ENCODE measurements at places on chromosomes 5 and 9. TPM values are rescaled to one million over a fixed set of nuclear protein-coding genes. Genes with fewer than 3 reads are reported as not detected.

GRCh38 chr5:171428809-171429542 is 9.5 kb downstream of the FGF18 start:
- H3K27me3 ChIP-seq, result no peaks in the 10 kb centered on the region
- no peaks in the 10 kb centered on the region for H3K36me3 ChIP-seq
- no peak overlapping the region for H3K27ac ChIP-seq
- H3K4me1 ChIP-seq, result no peaks in the 10 kb centered on the region
- no peak for DNase-seq
- no peak overlapping the region for H3K4me3 ChIP-seq

- no peak for DNase-seq
- no peaks in the 10 kb centered on the region for H3K27me3 ChIP-seq
- no peaks in the 10 kb centered on the region for H3K4me1 ChIP-seq
These were observed 103.8 kb downstream of the GIN1 start for GRCh38 chr5:103016167-103016566.

- no peaks in the 10 kb centered on the region for H3K27me3 ChIP-seq
- no peaks in the 10 kb centered on the region for H3K4me1 ChIP-seq
- H3K36me3 ChIP-seq, result no peaks in the 10 kb centered on the region
- no peak for DNase-seq
- no peak overlapping the region for H3K27ac ChIP-seq
These were observed 294.4 kb downstream of the HINT1 start for GRCh38 chr5:130870691-130871090.

DNA sequence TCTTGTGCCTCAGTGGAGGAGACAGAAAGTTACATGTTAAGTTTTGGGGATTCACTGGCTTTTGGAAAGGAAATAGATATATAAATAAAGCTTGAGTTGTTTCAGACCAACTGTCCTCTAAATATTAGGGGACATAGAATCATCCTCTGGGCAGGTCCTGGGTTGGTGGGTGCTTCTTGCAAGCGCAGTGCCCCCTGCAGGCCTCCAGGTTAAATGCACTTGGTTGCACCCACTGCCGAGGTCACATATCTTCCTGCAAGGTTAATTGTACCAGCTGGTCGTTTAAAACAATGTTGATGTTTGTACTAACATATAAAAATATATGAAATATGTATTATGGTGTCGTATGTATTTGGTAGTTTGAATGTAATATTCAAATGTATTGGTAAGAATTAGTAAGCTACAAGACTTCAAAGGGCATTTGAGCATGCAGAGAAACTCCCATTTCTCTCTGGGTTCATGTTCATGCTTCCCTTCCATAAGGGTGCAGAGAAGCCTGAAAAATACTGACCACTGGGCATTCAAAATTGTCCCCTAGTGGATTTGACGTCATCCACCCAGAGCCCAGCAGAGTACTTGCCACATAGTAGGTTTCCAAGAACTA is 87.0 kb downstream of the ZNF618 start:
- DNase-seq, result peak; percentile 55
- no peak overlapping the region for H3K4me3 ChIP-seq
- H3K27ac ChIP-seq, result no peak overlapping the region
- H3K36me3 ChIP-seq, result no peaks in the 10 kb centered on the region
- no peaks in the 10 kb centered on the region for H3K27me3 ChIP-seq
- H3K4me1 ChIP-seq, result peaks cover 5% of the 10 kb centered on the region

The PTPN3 gene
- 15.4 TPM for total RNA-seq

DNA sequence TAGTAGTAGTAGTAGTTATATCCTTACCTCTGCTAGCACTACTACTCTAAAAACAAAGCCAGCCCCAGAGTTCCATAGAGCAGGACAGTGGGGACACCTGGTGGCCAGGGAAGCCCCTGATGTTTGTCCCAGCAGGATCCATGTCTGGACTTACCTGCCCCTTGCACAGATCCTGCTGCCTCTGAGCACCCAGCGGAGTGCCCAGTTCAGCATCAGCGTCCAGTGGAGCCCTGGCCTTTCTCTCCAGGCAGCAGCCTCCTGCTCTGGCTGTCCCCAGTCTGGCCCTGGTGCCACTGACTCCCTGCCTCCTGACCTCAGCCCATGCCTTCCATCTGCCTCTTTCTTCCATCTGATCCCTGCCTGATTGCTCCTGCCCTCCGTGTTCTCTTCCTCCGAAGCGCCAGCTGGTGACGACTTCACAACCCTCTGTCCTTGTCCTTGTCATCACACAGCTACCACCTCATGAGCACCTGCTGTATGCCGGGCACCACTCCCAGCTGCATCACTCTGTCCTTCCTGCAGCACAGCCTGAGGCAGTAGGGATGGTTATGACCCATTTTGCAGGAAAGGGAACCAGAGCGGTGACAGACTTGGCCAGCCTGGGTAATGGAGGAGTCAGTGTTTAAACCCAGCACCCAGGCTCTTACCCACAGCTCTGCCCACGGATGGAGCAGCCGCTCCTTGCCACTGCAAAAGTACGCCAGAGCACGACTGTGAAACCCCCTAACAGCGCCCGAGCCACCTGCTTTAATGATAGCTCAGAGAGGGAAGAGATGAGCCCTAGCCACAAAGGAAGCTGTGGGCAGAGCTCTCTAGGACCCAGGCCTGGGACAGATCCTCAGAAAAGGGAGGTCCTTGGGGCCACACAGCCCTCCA is 11.5 kb downstream of the SARDH start:
- H3K4me3 ChIP-seq, result no peak overlapping the region
- H3K36me3 ChIP-seq, result no peaks in the 10 kb centered on the region
- DNase-seq, result peak; percentile 81
- H3K27ac ChIP-seq, result no peak overlapping the region

The GBA2 gene
- 74.4 TPM for total RNA-seq

The INSYN2B gene
- total RNA-seq, result 0.18 TPM

- peaks cover 51% of the 10 kb centered on the region for H3K27me3 ChIP-seq
- H3K36me3 ChIP-seq, result no peaks in the 10 kb centered on the region
- DNase-seq, result peak; percentile 59
- H3K4me1 ChIP-seq, result peaks cover 18% of the 10 kb centered on the region
- H3K27ac ChIP-seq, result peak within 1 kb of the TSS; percentile 81
- peak within 1 kb of the TSS; percentile 59 for H3K4me3 ChIP-seq
These were observed at the start of gene SOWAHA for GRCh38 chr5:132812781-132813598. SOWAHA (plus strand) TSS chr5:132813302; CDS start chr5:132813622, 320 bp downstream.

Data from stomach (tissue), 19 donors.